ENCODE measurements at places on chromosomes 13 and 19.
A peak's percentile ranks its signal among the peaks of the same experiment; 100 is the strongest.

GRCh38 chr13:31891472-31891871 lies 140.1 kb upstream of the FRY start:
- DNase-seq, result no peak

DNA sequence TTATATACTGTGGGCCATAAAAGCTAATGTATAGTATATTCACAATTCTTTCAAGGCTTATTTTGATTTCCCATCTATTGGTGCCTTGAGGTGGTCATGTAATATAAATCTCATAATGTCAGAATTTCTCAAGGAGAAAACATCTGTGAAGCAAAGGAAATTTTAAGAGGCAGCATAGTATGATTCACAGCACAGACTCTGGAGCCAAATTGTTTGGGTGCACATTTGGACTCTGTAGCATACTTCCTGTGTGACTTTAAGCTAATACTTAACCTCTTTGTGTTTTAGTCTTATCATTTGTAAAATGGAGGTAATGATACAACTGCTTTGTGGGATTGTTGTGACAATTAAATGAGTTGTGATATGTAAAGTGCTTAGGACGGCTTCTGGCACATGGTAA lies 67.6 kb downstream of the PIBF1 start:
- DNase-seq, result no peak

DNA sequence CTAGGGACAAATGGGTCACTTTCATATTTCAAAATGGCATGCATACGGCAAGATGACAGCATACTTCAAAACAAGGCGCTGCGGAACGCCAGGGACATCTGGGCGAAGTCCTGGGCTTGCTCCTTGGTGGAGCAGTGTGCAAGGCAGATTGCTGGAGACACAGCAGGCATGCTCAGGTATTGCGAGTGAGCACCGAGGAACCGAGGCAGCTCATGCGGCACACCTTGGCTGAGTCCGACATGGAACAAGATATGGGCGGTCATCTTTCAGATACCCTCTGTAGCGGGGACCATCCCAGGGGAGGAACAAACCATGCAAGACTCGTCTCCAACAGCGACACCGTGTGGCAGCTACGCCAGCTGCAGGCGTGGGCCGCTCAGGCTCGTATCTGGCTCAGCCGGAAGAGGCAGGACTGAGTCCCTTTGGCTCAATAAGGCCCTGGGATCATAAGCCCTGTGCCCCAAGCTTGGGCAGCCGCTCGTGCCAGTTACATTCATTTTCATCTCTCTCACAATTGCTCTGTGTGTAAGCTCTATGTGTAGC lies 112.4 kb downstream of the NUFIP1 start:
- no peak for DNase-seq

DNA sequence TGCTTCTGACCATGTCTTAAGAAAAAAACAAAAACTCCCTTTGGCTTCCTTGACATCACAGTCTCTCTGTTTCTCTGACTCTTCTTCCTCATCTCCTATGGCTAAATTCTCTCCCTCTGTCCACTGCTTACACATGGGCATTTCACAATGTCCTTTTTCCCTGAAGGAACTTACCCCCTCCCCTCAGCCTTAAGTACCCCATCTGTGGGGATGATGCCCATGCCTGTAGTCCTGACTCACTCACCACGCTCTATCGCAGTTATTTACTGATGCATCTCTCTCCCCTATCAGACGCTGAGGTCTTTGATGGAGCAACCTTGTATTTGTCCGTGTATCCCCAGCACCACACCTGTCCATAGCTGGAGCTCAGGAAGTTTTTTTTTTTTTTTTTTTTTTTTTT lies 32.4 kb downstream of the ACTN4 start:
- no peak for DNase-seq

DNA sequence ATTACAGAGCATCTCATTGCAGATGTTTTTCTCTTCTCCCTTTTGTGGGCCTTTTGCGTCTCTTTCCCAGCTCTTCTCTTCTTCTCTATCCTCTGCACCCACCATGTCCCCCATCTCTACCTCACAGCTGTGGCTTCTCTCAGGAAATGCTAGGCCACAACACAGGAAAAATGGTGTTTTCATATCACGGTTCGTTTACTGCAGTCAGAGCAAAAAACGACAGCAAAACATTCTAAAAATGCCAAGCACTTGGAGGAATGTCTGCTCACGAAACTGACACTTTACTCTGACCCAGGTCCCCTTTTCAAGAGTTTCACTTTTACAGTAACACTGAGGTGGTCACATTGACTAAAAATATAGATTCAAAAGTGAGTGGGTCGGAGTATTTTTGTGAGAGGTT lies 152.2 kb downstream of the DCT start:
- DNase-seq, result no peak

- peak; percentile 72 for DNase-seq
These were observed 20.7 kb downstream of the TNFSF11 start for GRCh38 chr13:42594481-42595252.

GRCh38 chr13:111062966-111063365 lies 52.1 kb upstream of the ARHGEF7 start:
- no peak for DNase-seq

GRCh38 chr13:33377825-33378224 lies 92.3 kb upstream of the STARD13 start:
- no peak for DNase-seq

- no peak for DNase-seq
These were observed 890.0 kb downstream of the UQCRFS1 start for GRCh38 chr19:28322945-28323344.

DNA sequence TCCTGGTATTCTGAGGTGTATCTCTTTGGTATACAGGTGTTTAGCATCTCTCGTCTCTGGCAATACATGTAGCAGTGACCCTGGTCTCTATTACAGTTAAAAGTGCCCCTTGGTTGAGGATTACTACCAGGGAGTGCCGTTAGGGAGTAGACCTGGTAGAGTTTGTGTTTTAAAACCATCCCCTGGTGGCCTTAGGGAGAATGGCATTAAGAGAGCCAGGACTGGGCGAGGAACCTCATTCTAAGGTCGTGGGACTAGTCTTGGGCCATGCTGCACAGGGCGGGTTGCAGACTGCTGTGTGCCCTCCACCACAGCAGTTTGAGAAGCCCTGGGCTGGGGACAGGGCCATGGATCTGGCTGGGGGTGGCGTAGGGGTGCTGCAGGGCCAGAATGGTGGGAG lies 35.0 kb downstream of the B3GLCT start:
- no peak for DNase-seq

DNA sequence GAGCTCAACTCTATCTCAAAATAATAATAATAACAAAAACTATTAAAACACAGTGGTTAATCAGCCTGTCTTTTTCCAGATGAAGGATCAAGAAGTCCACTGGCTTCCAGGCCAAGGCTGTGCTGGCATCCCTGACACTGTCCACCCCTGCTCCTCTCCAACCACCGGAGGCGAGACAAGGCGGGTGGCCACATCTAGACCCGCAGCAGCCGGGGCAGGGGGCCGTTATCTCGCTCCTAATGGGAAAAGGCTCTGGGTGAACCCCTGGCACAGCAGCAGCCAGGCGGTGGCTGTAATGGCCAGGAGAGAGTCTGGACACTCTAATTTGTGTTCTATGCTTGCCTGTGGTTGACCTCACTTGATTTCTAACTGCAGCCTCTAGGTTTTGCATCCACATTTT lies 158.0 kb upstream of the SOX1 start:
- DNase-seq, result no peak

DNA sequence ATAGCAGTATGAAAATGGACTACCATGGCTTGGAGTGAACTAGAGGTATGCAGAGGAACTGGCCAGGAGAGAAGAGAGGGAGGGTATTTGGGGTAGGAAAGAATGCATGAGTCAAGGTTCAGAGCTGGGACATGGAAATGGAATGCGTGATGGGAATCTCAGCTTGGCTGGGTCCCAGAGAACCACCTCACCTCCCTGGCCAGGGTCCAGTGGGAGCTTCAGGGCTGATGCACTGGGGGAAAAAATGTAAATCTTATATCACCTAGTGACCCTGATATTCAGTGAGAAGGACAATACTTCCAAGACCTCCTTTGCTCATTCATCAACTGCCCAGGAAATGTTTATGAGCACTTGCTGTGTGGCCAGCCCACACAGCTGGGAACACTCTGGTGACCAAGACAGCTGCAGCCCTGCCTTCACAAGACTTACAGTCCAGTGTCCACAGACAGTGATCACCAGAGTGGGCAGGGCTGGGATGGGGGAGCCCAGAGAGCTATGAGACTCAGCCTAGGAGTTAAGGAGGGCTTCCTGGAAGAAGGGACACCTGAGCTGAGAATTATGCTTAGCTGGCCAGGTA lies 12.8 kb downstream of the IGSF23 start:
- peak; percentile 95 for DNase-seq

- DNase-seq, result no peak
These were observed 167.5 kb upstream of the HTR2A start for GRCh38 chr13:47064381-47064780.

DNA sequence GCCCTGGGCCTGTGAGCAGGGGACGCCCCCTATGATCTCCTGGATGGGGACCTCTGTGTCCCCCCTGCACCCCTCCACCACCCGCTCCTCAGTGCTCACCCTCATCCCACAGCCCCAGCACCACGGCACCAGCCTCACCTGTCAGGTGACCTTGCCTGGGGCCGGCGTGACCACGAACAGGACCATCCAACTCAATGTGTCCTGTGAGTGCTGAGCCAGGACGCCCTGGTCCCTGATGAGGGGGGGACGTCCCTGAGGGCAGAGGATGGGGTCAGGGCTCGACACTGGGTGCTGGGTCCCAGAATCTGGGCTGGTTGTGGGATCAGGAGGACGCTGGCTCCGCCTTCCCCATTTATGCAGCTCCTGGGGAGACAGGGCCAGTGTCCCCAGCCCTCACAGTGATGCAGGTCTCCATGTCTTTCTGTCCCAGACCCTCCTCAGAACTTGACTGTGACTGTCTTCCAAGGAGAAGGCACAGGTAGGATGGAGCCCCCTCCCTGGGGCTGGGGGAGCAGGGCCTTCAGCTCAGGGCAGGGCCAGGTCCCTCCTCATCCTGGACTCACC lies 2.5 kb downstream of the SIGLEC7 start:
- DNase-seq, result no peak

GRCh38 chr13:50927701-50928100 lies 18.1 kb downstream of the RNASEH2B start:
- DNase-seq, result no peak

GRCh38 chr13:114066956-114067355 lies 65.5 kb downstream of the RASA3 start:
- no peak for DNase-seq

DNA sequence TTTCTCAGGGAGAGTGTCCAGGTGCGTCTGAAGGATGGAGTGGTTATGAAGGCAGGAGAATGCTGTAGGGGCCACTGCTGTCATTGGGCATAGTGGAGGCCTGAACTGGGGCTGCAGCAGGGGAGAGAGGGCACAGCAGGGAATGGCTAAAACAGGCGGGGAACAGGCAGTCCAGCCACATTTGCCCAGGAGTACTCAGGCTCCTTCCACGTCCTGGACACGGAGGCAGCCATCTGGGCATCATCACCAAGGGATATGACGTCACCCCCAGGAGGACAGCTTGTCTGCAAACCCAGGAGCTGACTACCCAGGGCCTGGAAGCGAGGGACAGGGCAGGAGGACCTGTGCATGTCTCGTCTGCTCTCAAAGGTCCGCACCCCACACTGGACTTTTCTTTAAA lies 22.2 kb downstream of the VSTM2B start:
- DNase-seq, result no peak

DNA sequence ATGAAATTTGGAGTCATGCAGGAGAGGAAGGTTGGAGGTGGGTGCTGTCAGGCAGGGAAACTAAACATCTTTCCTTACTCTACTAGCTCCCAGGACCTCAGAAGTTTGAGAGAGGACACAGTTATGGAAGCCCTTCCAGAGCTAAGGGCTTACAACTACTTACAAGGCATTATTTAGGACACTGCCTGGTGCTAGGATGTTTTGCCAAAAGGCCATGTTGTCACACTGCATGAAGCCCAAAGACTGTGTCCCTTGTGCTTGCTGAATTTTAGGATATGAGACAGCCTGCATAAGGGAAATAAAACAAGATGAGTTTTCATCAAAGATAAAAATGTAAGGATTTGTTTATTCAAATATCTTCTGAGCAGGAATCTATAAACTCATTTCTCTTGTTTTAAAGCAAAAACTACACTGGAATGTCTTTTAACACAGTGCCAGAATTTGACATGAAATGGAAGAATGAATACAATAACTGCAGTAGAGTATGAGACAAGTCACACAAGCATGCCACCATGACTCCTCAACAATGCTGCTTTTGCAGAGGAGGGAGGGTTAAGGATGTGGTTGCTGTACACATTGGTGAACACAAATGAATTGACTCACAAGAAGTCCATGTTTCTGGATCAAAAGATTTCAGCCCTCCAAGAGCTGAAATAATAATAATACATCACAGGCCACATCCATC lies 258.4 kb downstream of the SPRY2 start:
- DNase-seq, result no peak

DNA sequence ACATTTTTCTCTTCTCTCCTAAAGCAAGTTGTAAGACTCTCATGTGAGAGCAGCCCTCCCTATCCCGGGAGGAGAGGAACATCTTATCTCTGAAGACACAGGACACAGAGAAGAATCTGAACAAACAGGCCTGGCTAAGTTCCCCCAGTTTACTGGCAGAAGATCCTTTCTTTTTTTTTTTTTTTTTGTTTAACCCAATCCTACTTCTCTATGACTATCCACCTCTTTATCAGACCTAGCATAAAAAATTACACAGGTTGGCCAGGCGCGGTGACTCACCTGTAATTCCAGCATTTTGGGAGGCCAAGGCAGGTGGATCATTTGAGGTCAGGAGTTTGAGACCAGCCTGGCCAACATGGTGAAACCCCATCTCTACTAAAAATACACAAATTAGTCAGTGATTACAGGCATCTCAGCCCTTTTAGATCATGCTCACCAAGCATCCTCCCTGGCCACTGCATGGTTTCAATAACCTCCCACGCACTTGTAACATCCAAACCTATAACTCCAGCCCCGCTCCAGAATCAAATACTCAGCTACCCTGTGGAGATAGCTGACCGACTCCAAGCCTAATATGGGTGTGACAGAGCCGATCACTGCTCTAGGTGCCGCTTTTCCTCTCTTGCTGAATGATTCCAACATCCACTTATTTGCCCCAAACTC lies 27.3 kb upstream of the MUC16 start:
- DNase-seq, result no peak

DNA sequence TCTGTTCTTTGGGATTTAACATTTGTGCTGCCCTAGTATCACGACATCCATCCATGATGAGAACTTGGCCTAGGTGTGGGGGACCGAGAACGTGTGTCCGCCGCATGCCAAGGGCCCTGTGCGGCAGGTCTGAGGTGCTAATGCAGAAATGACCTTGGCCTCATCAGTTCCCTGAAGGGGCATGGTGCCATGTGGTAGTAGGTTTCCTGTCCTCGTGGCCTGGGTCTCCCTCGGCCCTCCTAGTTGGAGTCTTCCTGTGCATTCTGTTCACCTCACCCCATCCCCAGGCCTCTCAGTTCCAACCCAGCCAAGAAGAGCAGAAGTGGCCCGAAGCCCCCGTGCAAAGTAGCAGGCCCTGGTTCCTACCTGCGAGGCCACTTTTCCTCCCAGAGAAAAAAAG lies 59.8 kb downstream of the GGACT start:
- no peak for DNase-seq

GRCh38 chr13:49503951-49504350 lies 8.2 kb downstream of the PHF11 start:
- no peak for DNase-seq
